RWPE2 (cell line): ENCODE measurements at places on chromosomes 4 and X.

DNA sequence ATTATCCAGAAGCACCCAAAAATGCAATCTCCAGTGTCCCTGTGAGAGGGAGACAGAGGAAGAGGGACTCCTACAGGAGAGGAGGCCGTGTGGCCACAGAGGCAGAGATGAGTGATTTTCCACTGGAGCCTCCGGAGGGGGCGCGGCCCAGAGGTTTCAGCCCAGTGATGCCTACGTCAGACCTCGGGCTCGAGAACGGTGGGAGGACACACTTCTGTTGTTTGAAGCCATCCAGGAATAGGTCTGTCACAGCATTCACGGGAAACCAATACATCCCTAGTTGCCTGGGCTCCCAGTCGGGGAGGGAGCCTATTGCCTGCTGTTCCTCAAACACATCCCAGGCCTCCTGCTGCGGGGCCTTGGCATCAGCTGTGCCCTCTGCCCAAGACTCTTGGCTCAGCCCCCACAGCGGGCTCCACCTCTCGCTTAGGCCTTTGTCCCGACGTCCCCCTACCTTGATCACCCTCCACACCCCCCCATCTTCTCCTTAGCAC is 39.2 kb upstream of the HMX1 start:
- no peak overlapping the region for H3K4me3 ChIP-seq
- H3K4me1 ChIP-seq: no peaks in the 10 kb centered on the region
- no peaks in the 10 kb centered on the region for H3K36me3 ChIP-seq

DNA sequence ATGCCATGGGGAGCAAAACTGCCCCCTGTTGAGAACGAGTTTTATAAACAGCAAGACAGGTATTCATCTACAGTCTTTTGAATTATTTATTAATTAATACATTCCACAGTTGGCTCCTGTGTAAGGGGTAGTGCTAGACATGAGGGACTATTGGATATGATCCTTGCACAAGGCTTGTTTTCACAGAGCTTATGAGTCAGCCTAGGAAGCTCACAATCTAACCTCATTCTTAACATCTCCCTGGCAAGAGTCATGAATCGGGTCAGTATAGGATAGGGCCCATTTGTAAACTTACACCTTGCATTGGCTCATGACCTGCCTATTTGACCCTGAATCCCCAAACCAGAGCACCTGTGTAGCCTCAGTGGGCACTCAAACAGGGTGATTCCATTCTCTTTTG is 209.1 kb upstream of the HCCS start:
- H3K36me3 ChIP-seq: no peaks in the 10 kb centered on the region
- peaks cover 5% of the 10 kb centered on the region for H3K4me1 ChIP-seq
- H3K4me3 ChIP-seq: no peak overlapping the region
- no peak for DNase-seq
- no peaks in the 10 kb centered on the region for H3K27me3 ChIP-seq

GRCh38 chr4:140296335-140297220 is 76.9 kb upstream of the SCOC start:
- H3K4me1 ChIP-seq: peaks cover 25% of the 10 kb centered on the region
- H3K36me3 ChIP-seq: no peaks in the 10 kb centered on the region
- H3K27ac ChIP-seq: no peak overlapping the region

DNA sequence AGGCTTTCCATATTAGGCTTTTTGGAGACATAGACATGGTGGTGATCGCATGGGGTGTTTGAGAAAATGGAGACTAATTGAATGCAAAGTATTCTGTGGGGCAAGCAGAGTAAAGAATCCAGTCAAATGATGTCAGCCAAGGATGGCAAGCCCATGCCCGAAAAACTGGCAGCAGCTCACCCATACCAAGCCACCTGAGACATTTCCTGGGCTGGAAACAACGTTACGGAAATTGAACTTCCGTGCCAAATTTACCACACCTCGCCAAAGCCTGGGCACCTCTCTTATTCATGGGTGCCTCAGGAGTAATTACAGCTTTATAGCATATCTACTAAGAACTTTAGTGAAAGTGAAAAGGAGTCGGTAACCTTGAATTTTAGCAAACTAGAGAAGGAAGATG is 166.4 kb downstream of the CBR4 start:
- no peaks in the 10 kb centered on the region for H3K27me3 ChIP-seq
- no peak for DNase-seq
- no peak overlapping the region for H3K4me3 ChIP-seq
- H3K36me3 ChIP-seq: peaks cover 66% of the 10 kb centered on the region
- H3K4me1 ChIP-seq: peaks cover 79% of the 10 kb centered on the region

DNA sequence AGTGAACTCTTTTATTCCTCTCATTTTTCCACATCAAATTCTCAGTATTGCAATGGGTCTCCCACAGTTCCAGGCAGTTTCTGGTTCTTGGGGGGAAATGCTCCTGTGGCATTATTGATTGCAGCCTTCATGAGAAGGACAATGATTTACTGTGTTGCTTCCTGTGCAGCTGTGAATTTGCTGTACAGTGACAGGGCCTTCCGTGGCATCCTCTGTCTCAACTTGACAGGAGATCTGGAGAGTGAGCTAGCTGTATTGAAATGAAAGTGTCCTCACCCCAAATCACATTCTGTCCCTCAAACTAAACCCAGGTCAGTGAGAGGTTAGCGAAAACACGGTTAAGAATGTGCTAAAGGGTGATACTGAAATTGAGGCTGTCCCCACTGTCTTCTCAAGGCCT is 77.1 kb upstream of the ATOH1 start:
- H3K27ac ChIP-seq: no peak overlapping the region
- H3K4me3 ChIP-seq: no peak overlapping the region
- no peaks in the 10 kb centered on the region for H3K4me1 ChIP-seq
- no peaks in the 10 kb centered on the region for H3K27me3 ChIP-seq
- no peak for DNase-seq
- H3K36me3 ChIP-seq: no peaks in the 10 kb centered on the region
